NCI-H510A treated with DMSO at 0.1 percent for 48 hours (cell line): ENCODE measurements at places on chromosomes 4 and X.

DNA sequence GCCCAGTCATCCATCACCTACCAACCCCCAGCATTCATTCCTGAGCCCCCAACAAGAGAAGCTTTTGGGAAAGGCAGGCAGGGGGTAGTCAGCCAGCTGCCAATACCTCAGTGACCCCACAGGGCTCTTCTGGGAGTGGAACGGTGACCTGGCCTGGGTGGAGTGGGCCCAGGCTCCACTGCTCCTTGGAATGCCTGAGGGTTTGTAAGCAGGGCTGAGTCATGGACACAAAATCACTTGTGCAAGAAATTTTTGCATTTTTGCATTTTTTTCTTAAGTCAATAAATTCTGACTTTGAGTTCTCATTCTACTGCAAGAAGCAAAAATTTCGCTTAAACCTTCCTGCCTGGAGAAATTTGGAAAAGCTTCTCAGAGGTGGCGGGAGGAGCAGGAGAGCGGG is 18.5 kb downstream of the SORCS2 start:
- DNase-seq = no peak

DNA sequence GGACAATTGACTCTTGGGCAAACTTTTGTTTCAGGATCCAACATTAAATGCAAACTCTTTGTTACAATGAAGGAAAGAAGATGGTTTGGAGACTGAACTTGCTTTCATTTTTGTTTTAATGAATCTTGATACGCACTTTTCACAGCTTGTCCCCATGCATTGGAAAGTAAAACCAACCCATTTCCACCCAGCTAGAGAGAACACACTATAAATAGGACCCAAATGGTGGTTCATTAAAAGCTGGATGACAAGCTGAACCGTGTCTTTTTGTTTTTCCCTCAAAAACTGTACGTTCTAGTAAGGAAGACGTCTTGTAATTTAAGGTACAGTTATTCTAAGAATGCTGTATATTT is 95.3 kb upstream of the EGFL6 start:
- DNase-seq = no peak

DNA sequence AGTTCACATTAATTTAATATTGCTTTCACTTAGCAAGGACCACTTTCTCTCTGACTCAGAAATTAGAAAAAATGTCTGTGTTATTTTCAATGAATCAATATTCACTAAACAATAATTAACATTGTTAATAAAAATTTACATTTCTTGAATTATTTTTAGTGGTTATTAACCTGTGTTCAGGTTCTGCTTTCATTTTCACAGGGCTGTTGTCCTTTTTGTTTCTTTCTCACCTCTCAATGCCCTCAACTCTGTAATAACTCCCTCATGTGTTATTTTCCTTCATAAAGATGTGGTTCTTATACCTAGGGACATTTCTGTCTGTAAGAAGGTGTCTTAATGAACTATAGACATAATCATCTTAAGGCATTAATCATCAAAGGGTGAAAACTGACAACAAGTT is 43.1 kb upstream of the PRR27 start:
- no peak for DNase-seq

GRCh38 chr4:112196461-112196860 is 35.1 kb upstream of the AP1AR start:
- DNase-seq = no peak

DNA sequence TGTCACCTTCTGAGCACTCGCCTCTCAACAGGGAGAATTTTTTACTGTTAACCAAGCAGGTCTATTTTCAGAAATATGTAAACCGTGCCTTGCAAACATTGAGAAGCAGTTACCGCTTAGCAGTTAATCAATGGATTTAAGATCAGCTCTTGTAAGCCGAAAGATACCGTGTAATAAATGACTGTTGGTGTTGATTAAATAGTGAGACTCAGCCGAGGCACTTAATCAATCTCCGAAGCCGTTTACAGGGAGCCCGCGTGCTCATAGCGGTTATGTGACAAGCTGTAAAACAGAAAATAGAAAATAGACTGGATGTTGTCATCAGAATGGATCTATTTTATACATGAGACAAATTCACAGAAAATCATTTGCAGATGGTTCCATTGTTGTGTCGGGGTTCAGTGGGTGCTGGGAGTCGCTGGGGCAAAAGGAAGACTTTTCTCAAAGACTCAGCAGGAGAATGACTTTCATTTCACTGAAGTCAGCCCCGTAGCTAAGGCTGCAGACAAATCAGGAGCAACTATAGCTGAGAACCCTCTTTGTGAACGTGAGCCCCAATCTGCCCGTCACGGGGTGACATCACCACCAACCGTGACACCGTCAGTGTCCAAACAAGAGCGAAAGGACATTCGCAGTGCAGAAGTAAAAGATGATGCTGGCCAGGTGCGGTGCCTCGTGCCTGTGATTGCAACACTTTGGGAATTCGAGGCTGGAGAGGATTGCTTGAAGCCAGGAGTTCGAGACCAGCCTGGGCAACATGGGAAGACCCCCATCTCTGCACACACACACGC is 275.3 kb downstream of the CRLF2 start:
- no peak for DNase-seq

DNA sequence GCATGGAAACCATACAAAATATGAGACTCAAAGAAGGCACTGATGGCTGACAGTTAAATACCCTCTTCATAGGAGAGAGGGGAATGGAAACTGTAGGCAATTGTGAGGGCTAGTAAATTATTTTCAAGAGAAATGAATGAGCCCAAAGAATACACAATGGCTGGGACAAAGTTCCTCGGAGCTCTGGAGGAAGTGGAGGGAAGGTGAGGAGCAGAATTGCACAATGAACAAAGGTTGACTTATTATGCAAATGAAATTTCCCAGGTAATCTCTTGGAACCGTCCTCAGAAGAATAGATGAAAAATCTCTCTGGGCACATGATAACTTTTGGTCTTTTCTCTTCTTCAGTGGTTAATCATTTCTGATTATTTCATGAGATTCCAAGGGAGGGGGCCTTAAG is 202.6 kb upstream of the VCX start:
- DNase-seq = no peak

DNA sequence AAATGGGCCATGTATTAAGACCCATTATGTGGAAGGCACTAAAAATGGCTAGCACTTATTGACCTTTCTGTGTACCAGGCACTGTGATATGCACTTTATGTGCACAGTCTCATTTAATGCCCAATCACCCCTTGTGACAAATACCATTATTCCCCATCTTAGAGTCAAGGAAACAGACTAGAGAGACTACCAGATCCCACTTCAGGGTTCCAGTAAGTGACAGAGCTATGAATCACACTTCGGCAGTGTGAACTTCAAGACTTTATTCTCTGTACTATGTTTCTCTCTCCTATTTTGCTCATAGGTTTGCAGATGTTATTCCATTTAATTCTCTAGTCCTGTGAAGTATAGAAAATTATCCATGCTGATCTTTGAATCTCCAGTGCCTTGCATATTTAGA is 107.0 kb downstream of the NFKB1 start:
- no peak for DNase-seq

DNA sequence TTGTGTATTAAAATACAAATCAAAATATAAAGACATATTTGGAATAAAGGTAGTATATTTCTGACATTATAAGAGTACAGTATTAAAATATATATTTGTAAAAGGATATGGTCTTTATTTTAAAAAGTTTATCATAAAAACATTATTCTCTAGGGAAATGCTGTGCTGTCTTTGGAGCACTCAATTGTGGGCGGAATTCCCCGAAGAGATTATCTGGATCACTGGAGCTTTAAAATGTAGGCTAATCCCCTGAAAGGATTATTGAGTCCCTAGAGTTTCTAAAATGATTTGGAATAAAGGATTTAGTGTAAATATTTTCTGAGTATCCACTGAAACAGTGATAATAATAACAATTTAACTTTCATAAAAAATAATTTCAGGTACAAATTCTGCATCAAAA is 1239.4 kb downstream of the TECRL start:
- no peak for DNase-seq

DNA sequence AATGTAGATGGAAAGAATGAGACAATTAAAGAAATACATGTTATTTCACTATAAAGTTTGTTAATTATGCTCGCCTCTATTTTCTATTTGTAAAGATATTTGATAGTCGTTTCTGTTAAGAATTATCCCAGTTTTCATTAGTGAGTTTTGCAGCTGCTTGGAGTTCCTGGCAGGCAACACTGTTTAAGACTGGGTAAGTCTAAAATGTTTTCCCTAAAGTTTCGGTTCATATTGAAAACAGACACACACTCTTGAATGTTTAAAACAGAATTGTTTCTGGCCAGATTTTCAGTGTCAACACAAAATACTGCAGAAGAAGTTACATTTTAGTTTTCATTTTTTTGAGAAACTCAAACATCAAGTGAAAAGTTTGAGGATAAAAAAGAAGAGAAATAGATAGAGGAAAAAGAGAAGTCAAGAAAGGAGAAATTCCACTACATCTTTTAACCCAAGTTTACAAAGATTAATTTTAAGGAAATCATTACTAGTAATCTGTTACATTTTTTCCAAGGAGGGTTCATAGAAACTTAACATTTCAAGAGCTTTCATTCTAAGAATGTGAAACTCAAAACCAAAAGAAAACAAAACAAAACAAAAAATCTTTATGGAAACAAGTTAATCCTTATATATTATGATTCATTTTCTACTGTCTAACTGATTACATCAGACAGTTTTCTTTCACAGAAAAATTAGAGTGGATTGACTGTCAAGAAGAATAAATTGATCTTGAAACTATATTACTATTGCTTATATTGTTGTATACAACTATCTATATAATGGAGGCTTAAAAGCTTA is 305.5 kb downstream of the FAT4 start:
- no peak for DNase-seq
